Activated T-cell treated with anti-CD3 and anti-CD28 coated beads for 1 hour (primary cell): ENCODE measurements at places on chromosomes 12 and 14.

- DNase-seq = no peak
Observed at GRCh38 chr14:72883109-72883508, 10.8 kb downstream of the DPF3 start.

DNA sequence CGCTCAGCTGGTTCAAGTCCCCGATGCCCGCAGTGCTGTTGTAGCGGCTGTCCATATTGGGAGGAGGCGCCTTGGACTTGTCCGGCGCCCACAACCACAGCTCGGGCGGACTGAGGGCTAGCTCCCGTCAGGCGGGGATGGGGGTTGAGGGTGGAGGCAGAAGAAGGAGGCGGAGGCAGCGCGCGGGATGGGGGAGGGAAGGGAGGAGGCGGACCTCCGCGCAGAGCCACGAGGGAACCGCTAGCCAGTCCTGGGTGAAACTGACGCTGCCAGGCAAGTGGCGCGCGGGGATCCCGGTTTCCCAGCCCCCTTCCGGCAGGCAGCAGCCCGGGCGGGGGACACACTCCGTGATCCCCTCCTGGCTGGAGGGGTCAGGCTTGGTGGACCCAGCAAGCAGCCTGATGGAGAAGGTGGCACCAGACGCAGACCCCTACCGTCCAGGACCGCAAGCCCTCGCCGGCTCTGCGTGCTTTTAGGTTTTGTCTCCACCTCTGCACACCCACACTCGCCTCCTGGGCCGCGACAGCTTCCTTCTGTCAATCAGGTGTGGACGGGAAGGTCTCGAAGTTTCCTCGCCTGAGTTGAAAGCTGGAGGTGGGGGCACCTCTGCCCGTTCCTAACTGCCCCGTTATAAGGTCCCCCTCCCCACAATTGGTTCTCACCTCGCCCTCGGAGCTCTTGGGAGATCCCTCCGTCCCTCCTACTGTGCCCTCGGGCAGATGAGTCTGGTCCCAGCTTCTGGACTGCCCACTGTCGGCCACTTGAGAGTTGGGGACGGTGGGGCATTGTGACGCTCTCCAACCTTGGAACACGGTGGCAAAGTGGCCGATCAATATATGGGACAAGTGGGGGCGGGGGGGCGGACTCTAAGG lies at the start of gene CPNE8:
Gene CPNE8, minus strand, starts transcription at position 112 of the 872 bp plus-strand sequence. Its CDS starts 57 bp downstream, at position 55.
- peak; percentile 23 for DNase-seq

- no peak for DNase-seq
Observed at GRCh38 chr12:113276946-113277500, 55.8 kb downstream of the TPCN1 start.

DNA sequence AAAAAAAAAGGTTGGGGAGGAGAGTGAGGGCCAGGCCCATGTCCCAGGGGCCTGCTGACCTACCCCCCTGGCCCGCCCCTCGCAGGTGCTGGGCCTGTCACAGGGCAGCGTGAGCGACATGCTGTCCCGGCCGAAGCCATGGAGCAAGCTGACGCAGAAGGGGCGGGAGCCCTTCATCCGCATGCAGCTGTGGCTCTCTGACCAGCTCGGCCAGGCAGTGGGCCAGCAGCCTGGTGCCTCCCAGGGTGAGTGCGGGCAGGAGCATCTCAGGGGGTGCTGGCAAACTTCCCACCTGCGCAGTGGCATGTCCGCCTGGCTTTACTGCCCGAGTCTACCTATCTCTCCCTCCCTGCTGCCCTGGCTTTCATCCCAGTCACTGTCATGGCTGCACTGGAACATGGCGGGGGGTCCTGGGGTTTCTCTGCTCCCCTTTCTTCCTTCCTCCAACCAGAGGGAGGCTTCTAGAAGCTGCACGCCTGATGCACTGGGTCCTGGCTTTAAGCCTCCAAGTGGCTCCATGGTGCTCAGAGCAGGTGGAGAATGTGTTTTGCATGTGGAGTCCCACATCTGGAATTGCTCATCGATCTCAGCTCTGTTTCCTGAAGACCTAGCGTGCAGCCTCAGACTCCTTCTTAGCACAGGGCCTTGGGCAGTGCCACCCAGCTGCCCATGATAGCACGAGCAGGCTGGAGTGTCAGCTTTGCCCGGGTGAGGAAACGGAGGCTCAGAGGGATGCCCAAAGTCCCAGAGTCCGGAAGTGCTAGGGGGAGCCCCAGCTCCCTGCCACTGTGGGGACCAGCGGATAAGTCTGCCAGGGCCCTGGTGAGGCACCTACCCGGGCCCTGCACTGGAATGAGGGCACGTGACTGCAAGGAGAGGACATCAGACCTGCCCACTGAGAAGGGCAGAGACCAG lies 46.3 kb downstream of the PHETA1 start:
- no peak for DNase-seq

- DNase-seq = no peak
Observed at GRCh38 chr12:32780071-32780470, 24.4 kb upstream of the YARS2 start.

DNA sequence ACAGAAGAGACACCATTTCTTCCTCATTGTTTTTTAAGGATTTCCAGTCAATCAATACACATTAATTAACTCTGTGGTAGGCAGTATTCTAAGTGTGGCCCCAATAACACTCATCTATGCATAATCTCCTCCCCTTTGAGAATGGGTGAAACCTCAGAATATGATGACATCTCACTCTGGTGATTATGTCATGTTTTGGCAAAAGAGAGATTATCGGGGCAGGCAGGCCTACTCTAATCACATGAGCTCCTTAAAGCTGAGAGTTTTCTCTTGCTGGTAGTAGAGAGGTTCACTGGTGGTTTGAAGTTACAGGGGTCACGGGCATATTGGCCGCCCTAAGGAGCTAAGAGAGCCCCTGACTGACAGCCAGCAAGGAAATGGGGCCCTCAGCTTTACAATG lies 7.1 kb upstream of the LGMN start:
- no peak for DNase-seq

- no peak for DNase-seq
Observed at GRCh38 chr12:108322998-108323397, 16.1 kb downstream of the CMKLR1 start.

DNA sequence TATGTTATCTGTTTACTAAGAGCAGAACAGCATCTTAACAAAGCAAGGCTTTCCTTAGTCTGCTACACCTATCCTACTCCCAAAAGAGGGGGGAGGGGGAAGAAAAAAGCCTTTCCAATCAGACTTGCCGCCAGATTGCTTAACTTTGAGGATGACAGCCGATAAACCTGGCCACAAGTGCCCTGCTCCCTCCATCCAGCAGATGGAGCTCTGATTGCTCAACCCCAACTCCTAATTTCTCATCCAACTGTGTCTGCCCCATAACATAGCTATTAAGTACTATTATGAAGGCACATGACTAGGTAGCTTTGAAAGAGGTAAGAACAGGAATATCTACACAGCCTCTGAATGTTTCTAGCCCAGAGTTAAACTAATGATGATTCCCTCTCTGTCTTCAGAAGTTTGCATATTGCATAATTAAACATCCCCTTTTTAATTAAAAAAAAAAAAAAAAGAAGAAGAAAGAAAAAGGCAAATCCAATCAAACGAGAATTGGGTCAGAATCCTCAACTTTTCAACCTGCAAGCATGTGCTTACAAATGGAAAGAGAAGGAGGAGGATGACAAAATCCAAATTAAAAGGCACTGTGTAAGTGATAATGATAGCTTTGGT lies 247.4 kb downstream of the GALC start:
- no peak for DNase-seq

- DNase-seq = no peak
Observed at GRCh38 chr14:39452680-39453079, 20.4 kb upstream of the FBXO33 start.

- DNase-seq = no peak
Observed at GRCh38 chr12:90833228-90833627, 121.7 kb downstream of the CCER1 start.

GRCh38 chr12:49766115-49766455 lies 24.7 kb downstream of the TMBIM6 start:
- no peak for DNase-seq

GRCh38 chr12:79121486-79121885 lies 256.9 kb downstream of the SYT1 start:
- no peak for DNase-seq

GRCh38 chr12:64836856-64837255 lies 12.4 kb downstream of the TBC1D30 start:
- DNase-seq = no peak

- no peak for DNase-seq
Observed at GRCh38 chr12:85065837-85066482, 29.8 kb downstream of the LRRIQ1 start.

DNA sequence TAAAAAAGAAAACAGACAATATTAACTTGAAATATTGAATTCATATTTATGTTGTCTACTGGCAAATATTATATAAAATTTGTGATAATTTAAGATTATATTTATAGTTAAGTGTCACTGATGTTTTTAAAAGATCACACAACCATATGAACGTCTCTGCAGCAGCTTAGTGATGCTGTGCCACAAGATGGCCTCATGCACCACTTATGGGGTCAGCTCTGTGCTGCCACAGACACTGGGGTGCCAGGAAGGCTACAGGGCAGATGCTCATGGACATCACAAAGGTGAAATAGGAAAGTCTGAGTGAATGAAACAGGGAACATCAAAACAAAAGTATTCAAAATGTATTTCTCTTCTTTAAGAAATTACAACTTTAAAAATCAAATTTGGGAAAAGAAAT lies 13.1 kb downstream of the ATXN3 start:
- no peak for DNase-seq

DNA sequence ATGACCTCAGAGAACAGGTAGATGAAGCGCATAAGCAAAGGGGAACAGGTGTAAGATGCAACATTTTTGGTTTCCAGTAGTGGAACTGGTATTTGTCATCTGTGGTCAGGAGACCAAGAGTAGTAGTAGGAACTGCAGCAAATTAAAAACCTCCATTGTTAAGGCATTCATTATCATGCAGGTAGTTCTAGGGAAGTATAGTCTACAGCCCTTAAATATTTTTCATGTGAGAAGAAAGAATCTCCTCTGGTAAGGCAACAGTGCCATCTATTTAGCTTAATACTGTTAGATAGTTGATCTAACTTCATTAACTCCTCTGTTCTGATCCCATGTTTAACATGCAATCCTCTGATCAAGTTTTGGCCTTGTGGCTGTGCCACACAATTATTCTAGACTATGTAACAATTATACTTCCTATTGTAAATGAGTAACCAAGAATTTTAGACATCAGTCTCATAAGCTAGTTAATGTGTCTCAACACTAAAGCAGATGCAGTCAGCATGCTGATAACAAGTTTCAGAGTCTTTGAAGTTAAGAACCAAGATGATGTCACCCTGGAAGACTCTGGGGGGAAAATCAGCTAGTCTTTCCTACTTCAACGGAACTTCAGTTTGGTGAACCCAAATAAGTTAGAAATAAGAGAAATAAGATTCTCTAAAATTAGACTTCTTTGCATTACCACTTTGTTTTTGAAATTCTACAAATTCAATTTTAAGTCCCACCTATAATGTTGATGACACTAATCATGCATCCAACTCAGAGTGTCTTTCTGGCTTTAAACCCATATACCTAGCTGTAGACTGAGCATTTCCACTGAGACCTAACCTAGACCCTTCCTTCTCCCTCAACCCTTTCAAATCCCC lies 70.9 kb downstream of the STXBP6 start:
- no peak for DNase-seq

- DNase-seq = peak; percentile 32
Observed at GRCh38 chr14:102568115-102568614, 24.3 kb upstream of the RCOR1 start.

GRCh38 chr14:34135492-34135891 lies 184.6 kb upstream of the EGLN3 start:
- DNase-seq = no peak

GRCh38 chr12:47088021-47088944 lies 8.5 kb upstream of the AMIGO2 start:
- DNase-seq = no peak

DNA sequence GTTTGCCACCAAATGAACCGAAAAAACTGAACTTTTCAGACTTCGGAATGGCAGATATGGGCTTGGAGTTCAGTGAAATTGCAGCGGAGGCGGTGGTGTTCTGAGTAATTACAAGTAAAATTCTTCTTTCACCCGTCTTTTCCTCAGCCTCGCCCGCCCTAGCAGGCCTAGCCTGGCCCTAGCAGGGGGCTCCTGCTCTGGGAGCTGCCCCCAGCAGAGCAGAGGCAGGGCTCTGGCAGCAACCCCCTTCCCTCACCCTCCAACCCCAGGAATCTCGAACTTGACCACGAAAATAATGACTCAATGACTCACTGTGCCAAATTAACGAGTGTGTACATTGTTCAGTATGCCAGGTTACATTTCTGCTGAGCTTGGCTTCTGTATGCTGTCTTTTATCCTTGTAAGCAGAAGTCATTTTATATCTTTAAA lies 1.1 kb downstream of the PAPLN start:
- no peak for DNase-seq

GRCh38 chr14:20696764-20697163 lies 8.2 kb downstream of the ANG start:
- no peak for DNase-seq

DNA sequence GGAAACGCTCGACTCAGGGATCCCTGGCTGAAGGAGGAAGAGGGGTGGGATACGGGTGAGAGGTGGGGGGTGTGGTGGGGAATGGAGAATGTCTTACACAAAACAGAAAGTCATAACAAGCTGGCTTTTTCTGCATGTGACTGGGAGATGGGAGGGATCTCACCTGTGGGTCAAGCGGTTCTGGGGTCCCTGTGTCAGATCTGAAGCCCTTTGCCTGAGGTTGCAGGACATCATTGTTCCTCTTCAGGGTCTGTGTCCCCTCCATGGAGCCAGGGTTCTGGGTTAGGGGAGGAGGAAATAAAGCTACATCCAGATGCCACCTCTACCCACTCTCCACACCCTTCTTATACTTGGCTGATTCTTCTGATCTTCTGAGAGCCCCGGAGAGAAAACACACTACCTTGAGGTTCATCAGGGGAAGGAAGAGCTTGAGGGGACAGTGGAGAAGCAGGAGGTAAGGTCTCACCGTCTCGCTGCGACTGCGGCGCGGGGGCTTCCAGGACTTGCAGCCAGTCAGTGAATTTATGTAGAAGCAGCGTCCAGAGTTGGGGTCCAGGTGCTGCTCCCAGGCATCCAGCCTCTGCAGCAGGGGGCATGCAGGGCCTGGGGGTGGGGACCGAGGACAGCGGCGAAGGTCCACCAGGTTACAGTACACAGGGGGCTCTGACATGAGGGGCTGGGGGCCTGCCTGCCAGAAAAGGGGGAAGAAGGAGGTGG lies 2.5 kb downstream of the ARHGAP9 start:
- DNase-seq = no peak

GRCh38 chr12:124282287-124282686 lies 12.6 kb upstream of the RFLNA start:
- no peak for DNase-seq
